Stimulated activated CD4-positive, alpha-beta T cell treated with anti-CD3 and anti-CD28 coated beads, Interleukin-2, amount 100 ng/mL, for 48 hours (primary cell): ENCODE measurements at places on chromosomes 3 and 15.

DNA sequence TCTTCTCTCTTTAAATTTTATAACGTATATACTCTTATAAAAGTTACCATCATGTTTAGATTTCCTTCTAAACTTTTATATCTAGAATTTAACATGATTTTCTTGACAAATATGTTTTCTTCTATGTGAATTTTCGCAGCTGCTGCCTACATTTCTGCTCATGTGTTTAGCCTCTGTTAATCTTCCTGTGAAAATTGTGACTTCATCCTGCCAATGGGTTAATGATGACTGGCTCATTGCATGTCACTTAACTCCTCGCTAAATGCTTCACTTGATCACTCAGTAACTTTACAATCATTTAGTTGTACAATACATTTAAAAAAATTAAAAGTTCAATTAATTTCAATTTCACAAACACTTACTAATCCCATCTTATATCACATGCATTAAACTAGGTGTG lies 178.1 kb downstream of the LPP start:
- no peak for DNase-seq

- no peak for DNase-seq
Measured at GRCh38 chr15:101210466-101210865, 41.4 kb downstream of the CHSY1 start.

DNA sequence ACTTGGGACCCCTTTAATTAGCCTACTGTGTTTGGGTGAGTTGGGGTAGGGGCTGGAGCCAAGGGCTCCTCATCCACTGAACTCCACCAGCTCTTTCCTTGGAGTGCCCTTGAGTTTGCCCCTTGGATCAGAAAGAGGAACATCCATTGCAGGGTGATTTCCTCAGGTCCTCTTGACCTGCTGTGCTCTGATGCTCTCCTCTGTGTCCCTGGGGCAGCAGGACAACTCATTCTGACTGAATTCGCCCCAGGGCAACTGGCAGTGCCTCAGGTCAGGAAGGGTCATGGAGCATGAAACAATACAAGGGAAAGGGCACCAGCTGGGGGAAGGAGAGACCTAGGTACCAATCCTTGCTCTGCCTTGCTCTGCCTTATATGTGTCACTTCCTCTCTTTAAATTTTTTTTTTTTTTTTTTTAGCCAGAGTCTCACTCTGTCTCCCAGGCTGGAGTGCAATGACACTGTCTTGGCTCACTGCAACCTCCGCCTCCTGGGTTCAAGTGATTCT lies 47.8 kb downstream of the BSN start:
- DNase-seq, result no peak

DNA sequence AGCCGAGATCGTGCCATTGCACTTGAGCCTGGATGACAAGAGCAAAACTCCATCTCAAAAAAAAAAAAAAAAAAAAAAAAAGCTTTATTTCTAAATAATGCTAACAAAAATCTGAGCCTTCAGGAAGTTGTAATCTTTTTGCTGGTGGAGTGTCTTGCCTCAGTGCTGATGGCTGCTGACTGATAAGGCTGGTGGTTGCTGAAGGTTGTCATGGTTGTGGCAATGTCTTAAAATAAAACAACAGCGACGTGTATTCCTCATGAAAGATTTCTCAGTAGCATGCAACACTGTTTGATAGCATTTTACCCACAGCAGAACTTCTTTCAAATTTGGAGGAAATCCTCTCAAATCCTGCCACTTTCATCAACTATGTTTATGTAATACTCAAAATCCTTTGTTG lies 77.4 kb upstream of the PTPRG start:
- no peak for DNase-seq

GRCh38 chr3:135865085-135865484 lies 100.4 kb upstream of the PPP2R3A start:
- DNase-seq, result no peak

GRCh38 chr15:55289011-55289745 lies 435 bp downstream of the RAB27A start:
- DNase-seq, result no peak

DNA sequence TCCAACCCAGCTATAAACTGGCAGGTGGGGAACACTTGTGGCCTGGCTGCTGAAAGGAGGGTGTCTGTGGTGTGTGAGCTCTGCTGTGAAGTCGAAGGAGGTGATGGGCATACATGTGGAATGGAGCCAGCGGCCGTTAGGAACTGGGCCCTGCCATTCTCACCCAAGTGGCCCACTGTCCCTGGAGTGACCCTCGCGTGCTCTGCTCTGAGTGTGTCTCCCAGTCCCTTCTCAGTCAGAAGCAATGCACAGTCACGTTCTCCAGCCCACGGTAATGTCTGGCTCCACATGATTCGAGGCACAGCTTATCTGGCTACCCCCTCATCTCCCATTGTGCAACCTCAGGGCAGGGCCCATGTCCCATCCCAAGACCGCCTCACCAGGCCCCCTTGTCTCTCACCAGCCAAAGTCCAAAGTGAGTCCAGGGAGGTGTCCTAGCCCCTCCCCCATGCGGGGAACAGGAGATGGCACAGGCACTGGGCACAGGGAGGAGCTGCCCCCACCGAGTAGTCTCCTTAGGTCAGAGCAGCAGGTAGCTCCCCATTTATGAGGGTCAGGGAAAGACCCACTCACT lies 62.9 kb downstream of the ZNF445 start:
- DNase-seq, result no peak

DNA sequence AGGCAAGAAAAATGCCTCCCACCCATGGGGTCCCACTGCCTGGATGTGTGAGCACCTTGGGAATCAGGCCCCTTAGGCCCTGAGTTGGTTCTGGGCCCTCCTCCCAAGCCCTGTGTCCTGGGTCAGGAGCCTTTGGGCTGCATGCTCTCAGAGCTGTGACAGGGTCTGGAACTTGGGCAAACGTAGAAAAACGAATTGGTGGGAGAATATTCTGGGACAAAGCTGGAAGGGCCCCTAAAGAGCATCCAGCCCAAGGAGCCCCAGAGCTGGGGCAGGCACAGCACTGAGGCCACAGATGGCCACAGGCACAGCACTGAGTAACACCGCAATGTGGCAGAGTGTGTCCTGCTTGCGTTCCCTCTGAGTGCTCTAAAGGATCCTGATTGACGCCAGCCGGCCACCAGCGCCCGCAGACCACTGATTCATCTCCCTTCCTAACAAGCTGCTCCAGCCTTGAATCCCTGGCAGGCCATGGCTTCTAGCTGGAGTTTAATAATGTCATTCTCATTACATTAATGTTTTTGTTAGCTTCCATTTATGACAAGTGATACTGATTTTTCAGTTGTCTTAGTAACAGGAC lies 18.6 kb upstream of the SEC13 start:
- DNase-seq, result no peak

- no peak for DNase-seq
Measured at GRCh38 chr3:145906301-145906700, 254.7 kb downstream of the PLOD2 start.

DNA sequence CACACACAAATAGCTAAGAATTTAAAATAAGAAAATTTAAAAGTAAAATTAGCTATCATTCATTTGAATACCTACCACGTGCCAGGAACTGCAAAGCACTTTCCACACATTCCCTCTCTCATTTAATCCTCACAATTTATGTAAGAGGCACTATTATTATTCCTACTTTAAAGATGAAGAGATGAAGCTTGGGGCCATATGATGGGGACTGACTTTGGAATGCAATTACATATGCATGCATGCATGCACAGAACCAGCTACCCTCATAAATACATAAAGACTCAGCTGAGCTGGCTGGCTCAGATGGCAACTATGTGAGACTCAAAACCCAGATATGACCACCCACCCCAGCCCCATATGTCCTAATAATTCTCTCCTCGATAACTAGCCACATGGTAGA lies 31.7 kb upstream of the THUMPD3 start:
- DNase-seq, result no peak

GRCh38 chr3:156620901-156621300 lies 53.5 kb upstream of the TIPARP start:
- no peak for DNase-seq

GRCh38 chr3:134054231-134054630 lies 24.5 kb upstream of the SLCO2A1 start:
- no peak for DNase-seq

GRCh38 chr3:172244011-172244410 lies 204.2 kb downstream of the GHSR start:
- no peak for DNase-seq

DNA sequence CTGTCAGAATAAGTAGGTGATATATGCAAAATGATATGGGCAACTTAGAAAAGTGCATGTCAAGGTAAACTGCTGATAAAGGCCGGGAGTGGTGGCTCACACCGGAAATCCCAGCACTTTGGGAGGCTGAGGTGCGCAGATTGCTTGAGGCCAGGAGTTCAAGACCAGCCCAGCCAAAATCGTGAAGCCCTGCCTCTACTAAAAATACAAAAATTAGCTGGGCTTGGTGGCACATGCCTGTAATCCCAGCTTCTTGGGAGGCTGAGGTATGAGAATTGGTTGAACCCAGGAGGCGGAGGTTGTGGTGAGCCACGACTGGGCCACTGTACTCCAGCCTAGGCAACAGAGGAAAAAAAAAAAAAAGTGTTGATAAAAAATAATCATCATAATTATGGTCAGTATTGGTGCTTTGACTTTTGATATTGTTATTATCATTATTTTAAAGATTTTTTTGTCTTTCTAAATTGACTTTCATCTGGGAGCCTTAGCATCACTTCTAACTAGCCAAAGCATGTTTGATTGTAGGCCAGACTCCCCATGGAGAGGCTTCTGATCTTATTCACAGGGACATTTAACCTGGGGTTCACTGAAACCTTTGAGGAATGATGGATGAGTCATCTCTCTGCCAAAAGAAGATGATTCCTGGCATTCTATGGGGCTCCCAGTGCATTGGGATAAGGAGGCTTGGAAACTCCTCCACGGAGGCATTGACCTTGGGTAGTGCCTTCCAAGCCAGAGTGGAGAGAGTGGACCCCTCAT lies 5.6 kb downstream of the ZBTB38 start:
- DNase-seq, result no peak

DNA sequence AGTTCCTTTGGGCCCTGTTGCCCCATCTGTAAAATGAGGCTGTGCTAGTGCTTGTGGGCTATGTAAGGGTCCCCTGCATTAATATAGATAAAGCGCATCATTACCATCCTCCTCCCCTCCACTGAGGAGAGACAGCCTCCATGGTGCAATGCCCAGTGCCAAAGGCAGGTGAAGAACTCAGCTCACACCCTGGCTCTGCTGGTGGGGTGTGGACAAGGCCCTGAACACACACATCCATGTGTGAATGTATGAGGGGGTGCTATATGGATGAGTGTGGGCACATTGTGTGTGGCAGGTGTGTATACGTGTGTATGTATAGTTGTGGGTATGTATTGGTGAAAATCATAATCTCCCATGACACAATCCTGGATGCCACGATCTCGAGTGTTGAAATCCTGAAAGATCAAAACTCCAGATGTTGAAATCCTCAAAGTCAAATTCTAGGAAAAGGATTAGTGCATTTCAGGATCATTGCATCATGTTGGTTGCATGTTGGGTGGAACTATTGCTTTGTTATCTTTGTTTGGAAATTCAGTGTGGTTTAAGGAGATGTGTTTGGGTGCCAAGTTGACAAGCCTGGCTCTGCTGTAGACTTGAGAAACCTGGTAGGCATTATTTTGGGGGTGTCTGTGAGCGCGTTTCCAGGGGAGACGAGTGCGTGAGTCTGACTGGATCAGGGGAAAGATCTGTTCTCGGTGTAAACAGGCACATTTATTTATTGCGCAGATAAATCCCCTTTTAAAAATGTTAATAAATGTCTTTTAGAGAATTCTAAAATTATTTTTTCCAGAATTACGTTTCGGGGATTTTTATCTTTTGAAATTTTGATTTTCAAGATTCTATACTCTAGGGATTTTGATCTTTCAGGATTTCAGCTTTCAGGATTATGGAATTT lies 42.0 kb upstream of the SEC61A1 start:
- no peak for DNase-seq

- DNase-seq, result no peak
Measured at GRCh38 chr3:15324379-15324808, 8.0 kb downstream of the SH3BP5 start.

DNA sequence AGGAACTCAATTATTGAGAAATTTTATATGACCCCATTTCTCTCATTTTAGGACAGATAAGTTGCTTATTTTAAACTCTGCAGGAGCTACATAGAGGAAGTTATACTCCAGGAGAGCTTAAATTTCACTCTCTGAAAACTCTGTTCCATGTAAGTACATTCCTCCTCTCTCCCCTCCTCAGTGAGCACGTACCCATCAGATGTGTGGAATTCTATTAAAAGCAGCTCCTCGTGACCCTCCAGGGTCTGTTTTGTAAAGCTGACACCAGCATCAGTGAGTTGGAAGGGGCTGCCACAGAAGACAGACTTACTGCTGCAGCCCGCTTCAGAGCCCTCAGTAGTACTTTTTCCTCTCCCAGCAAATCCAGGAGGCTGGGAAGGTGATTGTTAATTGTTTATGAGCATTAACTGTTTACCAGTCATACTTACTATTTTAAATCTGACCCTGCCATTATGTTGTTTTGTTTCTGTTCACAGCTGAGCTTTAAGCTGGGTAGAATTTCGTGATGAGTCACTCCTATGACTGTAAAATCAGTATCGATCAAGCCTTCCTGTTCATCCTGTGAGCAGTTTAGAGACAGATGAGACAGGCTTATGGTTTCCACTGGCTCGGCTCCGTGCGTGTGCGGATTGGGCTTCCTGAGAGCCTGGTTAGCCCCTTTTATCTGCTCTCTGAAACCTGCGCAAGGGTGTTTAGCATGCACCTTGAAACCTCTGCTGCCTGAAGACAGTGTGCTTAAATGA lies 20.4 kb downstream of the IGF1R start:
- DNase-seq, result no peak

DNA sequence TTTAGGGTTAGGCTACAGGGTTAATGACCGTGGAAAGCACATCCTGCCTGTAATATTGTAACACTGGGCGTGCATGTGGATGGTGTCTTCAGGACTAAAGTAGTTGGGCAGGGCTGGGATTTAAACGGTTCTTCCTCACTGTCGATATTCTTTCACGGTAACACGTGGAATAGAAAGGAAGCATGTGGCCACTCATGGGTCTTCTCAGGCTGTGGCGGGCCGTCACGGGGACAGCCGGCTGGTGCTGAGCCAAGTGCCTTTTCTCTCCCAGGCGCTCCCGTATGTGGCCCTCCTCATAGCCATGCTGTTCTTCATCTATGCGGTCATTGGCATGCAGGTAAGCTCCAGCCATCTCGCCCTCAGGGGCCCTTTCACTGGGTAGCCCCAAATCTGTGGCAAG lies 73.7 kb downstream of the CHDH start:
- no peak for DNase-seq

DNA sequence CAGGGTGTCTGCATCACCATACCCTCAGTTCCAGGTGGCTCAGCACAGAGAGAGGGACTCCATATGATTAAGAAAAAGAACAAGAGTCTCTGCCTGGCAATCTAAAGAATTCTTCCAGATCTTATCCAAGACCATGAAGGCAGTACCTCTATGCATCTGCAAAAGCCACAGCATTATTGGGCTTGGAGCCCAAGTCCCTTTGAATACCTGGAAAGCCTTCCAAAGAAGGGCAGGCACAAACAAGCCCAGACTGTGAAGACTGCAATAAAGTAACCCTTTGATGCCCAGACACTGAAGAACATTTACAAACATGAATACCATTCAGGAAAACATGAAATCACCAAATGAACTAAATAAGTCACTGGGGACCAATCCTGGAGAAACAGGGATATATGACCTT lies 60.9 kb upstream of the DIPK2A start:
- no peak for DNase-seq

- DNase-seq, result peak; percentile 36
Measured at GRCh38 chr15:75836959-75837334, 6.3 kb upstream of the UBE2Q2 start.

GRCh38 chr3:82137861-82138260 lies 376.4 kb upstream of the GBE1 start:
- DNase-seq, result no peak
